NCI-H1694 (cell line): ENCODE measurements at places on chromosomes 3 and 15.
A peak's percentile ranks its signal among the peaks of the same experiment; 100 is the strongest.

DNA sequence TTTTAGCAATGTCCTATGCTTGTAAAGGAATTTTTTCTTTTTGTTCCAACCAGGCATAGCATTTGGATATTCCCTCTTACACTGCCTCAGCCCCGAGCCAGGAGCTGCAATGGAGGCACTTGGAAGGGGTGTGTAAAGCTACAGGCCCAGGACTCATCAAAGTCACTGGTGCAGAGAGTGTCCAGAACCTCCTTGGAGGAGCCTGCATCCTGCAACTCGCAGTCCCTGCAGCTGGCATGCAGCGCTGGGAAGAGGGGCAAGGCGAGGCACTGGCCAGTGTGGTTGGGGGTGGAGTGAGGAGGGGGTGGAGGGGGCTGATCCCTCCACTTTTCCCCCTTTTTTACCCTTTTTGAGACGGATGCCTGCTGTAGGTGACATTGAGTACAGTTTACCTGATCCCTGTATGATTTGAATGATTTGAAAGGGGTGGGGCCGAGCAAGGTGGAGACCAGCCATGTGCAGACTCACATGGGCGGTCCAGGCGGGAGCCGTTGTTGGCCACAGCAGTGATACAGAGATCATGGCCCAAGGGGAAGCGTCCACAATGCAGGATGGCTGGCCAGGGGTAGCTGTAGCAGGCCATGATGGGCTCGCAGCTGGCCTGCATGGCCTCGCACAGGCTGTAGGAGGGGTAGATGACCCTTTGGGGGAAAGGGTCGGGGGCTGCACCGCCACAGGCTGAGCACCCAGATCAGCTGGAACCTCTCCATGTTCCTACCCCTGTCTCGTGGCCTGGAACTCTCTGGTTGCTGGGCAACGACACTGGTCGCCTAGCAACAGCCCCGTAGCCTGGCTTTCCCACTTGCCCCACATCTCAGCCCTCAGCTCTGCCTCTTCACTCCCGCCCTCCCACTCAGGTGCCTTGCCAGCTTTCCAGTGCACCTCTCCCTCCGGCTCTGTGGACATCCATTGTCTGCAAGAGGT is 7.9 kb downstream of the P4HTM start:
- DNase-seq: no peak

GRCh38 chr3:32296251-32297204 is 58.0 kb downstream of the CMTM8 start:
- DNase-seq: peak; percentile 39

- no peak for DNase-seq
These were observed 8.0 kb downstream of the PXK start for GRCh38 chr3:58340594-58341244.

DNA sequence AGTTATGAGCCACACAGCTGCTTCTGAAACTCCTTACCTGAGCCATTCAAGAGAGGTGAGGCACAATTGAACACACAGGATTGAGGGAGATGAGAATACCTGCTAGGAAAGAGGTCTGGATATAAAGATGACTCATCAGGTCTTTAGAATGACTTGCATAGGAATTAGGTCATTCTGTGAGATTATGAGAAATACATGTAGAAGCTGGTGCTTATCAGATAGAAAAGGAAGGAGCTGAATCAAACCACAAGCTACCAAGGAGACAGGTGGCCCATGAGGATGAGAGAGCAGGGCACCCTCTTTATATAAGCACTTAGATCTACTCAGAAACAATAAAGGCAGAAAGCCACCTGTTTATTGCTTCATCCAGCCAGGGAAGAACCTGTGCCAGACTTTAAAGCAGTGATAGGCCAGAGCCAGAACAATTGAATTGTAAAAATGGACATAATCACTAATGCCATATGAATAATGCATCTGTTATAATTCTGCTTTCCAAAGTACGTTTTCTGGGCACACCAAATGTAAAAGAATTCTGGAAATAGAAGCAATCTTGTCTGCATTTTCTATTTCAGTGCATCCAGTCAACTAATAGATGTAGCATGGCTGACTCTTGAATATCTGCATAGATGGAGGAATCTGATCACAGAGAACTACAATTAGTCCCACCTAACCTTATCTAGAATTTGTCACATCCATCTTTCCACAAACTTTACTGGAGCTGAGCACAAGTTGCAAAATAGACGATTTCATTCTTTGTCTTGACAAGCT is 74.9 kb downstream of the PIK3R4 start:
- DNase-seq: no peak

GRCh38 chr3:49183873-49184272 is 12.5 kb downstream of the KLHDC8B start:
- no peak for DNase-seq

DNA sequence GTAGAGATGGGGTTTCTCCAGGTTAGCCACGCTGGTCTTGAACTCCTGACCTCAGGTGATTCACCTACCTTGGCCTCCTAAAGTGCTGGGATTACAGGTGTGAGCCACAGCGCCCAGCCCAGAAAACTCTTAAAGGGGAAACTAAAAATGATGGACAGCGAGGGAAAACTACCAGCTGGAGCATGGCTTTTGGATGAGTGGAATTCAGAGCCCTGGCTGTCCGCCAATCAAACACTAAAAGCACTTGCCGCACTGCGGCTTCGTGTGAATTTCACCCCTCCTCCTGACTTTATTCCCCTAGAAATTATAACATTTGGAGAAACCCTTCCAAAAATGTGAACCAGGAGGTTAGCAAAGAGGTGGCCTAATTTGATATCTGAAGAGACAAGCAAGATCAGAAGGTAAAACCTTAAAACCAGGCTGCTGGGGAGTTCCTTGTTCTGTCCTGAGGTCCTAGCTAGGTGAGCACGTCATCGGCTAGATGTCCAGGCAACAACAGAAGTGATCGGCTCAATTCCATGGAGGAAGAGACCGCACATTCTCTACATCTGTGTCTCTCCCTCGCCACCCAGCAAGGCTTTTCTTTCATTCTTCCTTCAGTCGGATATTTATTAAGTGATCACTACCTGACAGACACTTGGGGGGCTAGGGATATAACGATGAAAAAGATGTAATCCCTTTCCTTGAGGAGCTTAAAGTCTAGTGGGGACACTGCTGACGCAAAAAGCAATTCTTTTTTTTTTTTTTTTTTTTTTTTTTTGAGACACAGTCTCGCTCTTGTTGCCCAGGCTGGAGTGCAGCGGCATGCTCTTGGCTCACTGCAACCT is 1.7 kb downstream of the TM4SF19 start:
- peak; percentile 43 for DNase-seq
